Neural crest cell (in vitro differentiated cells): ENCODE measurements at places on chromosomes 16 and 17.

- DNase-seq: no peak
Measured at GRCh38 chr17:19348806-19349205, 13.7 kb downstream of the B9D1 start.

- DNase-seq: no peak
Measured at GRCh38 chr17:32859857-32860525, 16.9 kb downstream of the MYO1D start.

- no peak for DNase-seq
Measured at GRCh38 chr16:65808790-65809189, 557.7 kb upstream of the CDH5 start.

- DNase-seq: peak; percentile 66
Measured at GRCh38 chr17:47253541-47254402, at the start of gene ITGB3. Gene ITGB3 (plus strand): TSS chr17:47253827. CDS start chr17:47253862, 35 bp downstream.
